HCT116 (cell line): ENCODE measurements at places on chromosomes 4 and X. TPM values are rescaled to one million over a fixed set of nuclear protein-coding genes. Genes with fewer than 3 reads are reported as not detected.

The XKRX gene
- 0.47 TPM for total RNA-seq

The SLC25A5 gene
- 641 TPM for total RNA-seq

The SPANXC gene
- not detected for total RNA-seq

The RAB33A gene
- total RNA-seq = not detected

The ARSJ gene
- 2.3 TPM for total RNA-seq

The HSFX3 gene
- 0.96 TPM for total RNA-seq

The HPSE gene
- total RNA-seq = 12.6 TPM

The ANTXR2 gene
- total RNA-seq = 6.3 TPM

The DMRTC1B gene
- total RNA-seq = not detected

The HELT gene
- total RNA-seq = not detected

The SERPINA7 gene
- not detected for total RNA-seq

- no peaks in the 10 kb centered on the region for H3K36me3 ChIP-seq
- no peak for DNase-seq
- no peak overlapping the region for H3K4me3 ChIP-seq
- no peak overlapping the region for H3K27ac ChIP-seq
- H3K27me3 ChIP-seq = peaks cover 12% of the 10 kb centered on the region; the same call in 1 of the 2 replicates
Measured at GRCh38 chr4:5357870-5358269, 306.6 kb downstream of the STK32B start.

GRCh38 chrX:10992110-10992509 lies 119.0 kb upstream of the HCCS start:
- H3K27me3 ChIP-seq = no peaks in the 10 kb centered on the region
- H3K4me1 ChIP-seq = no peaks in the 10 kb centered on the region
- DNase-seq = no peak
- no peak overlapping the region for H3K27ac ChIP-seq
- no peaks in the 10 kb centered on the region for H3K36me3 ChIP-seq

GRCh38 chr4:157803421-157803820 lies 369.4 kb downstream of the GASK1B start:
- H3K27ac ChIP-seq = no peak overlapping the region
- H3K4me1 ChIP-seq = no peaks in the 10 kb centered on the region
- no peaks in the 10 kb centered on the region for H3K27me3 ChIP-seq

- DNase-seq = no peak
- no peaks in the 10 kb centered on the region for H3K4me1 ChIP-seq
- H3K27me3 ChIP-seq = no peaks in the 10 kb centered on the region
- no peak overlapping the region for H3K4me3 ChIP-seq
- H3K27ac ChIP-seq = no peak overlapping the region
Measured at GRCh38 chrX:124726881-124727280, 380.5 kb downstream of the SH2D1A start.

DNA sequence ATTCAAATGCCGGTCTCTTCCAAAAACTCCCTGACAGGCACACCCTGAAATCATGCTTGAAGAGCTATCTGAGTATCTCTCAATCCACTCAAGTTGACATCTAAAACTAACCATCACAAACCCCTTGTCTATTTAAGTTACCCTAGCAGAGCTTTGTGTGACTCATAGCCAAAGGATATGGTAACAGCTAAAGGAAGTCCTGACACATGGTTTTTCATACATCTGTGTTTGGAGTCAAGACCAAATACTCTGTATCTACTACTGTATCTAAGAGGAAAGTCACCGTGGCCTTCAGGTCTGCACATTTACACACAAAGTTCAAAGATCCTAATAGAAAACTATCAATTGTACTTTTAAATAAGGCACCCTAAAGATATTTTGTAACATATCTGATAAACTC lies 239.6 kb upstream of the VCX start:
- no peak for DNase-seq
- H3K4me3 ChIP-seq = no peak overlapping the region
- no peaks in the 10 kb centered on the region for H3K27me3 ChIP-seq
- no peak overlapping the region for H3K27ac ChIP-seq

DNA sequence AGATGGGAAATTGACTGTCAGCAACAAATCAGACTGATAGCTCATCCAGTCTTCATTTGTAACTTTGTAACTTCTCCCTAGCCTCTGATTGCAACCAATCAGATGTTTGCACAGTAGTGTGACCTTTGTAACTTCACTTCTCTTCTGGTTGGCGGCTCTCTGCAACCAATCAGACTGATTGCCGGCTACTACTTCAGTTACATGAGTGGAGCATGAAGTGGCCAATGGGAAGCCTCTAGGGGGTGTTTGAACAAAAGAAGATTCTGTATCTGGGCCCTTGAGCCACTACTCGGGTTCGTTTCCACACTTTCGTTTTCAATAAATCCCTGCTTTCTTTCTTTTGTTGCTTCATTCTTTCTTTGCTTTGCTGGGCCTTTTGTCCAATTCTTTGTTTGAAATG lies 1285.8 kb downstream of the TECRL start:
- H3K4me1 ChIP-seq = no peaks in the 10 kb centered on the region
- H3K4me3 ChIP-seq = no peak overlapping the region
- H3K36me3 ChIP-seq = no peaks in the 10 kb centered on the region
- H3K27me3 ChIP-seq = no peaks in the 10 kb centered on the region
- no peak overlapping the region for H3K27ac ChIP-seq

DNA sequence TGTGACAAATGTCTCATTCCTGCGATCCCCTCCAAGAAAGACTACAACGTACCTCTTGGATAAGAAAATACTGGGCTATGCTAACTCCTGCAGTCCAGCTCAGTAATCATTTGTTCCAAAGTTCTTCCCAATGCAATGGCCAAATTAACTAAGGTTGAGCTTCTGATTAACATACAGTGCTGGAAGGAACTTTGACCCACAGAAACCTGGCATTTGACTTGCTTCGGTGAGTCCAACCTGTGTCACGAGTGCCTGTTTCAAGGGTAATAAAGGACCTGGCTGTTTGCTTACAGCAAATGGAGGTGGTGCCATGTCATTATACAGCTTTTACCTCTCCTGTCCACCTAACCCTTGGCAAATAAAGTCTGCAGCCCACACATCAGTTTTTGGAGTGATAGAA lies 83.2 kb downstream of the RBM47 start:
- H3K27ac ChIP-seq = no peak overlapping the region
- H3K27me3 ChIP-seq = no peaks in the 10 kb centered on the region
- H3K4me3 ChIP-seq = no peak overlapping the region
- peaks cover 8% of the 10 kb centered on the region; the same call in 1 of the 2 replicates for H3K4me1 ChIP-seq
- no peak for DNase-seq

GRCh38 chrX:40068048-40068447 lies 29.7 kb downstream of the BCOR start:
- no peak overlapping the region for H3K27ac ChIP-seq
- H3K4me3 ChIP-seq = no peak overlapping the region
- DNase-seq = no peak
- no peaks in the 10 kb centered on the region for H3K27me3 ChIP-seq

- DNase-seq = no peak
- no peak overlapping the region for H3K27ac ChIP-seq
- peaks cover 8% of the 10 kb centered on the region for H3K36me3 ChIP-seq
Measured at GRCh38 chr4:4302416-4302815, 12.4 kb downstream of the ZBTB49 start.

DNA sequence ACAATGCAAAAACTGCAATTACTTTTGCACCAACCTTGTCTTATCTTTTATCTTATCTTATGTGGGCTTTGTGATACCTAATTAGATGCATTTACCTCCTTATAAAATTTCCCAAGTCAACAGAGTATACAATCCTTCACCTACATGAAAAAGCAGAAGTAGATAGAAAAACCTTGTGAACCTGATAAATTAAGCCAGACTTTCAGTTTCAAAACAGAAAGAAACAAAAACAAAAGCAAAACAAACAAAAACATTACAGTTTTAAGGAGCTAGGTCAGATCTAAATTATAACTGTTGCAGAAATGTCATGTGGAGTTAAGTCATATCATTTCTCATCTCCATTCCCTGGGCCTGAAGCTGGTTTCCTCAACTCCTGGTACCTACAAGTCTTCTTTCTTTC lies 24.9 kb upstream of the CXXC4 start:
- no peaks in the 10 kb centered on the region for H3K36me3 ChIP-seq
- no peak for DNase-seq
- no peaks in the 10 kb centered on the region for H3K27me3 ChIP-seq
- no peak overlapping the region for H3K27ac ChIP-seq

- DNase-seq = peak; percentile 18
Measured at GRCh38 chrX:120664081-120664480, 34.2 kb upstream of the C1GALT1C1 start.

DNA sequence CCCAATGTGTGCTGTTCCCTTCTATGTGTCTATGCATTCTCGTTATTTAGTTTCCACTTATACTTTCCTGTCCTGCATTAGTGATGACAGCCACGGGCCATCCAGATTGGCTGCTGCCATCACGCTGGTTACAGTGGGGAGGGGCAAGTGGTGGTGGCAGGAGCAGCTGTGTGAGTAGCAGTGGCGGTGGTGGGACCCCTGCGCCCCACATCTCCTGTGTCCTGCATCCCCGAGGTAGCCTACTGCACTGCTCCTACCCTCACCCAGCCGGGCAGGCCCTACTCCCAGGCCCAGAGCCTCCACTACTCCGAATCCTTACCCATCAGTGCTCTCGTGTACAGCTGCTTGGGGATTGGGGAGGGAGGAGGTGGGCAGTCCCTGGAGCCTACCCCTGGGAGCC lies 798.7 kb upstream of the AGA start:
- no peak overlapping the region for H3K27ac ChIP-seq
- no peaks in the 10 kb centered on the region for H3K4me1 ChIP-seq
- DNase-seq = no peak
- H3K36me3 ChIP-seq = no peaks in the 10 kb centered on the region
- no peaks in the 10 kb centered on the region for H3K27me3 ChIP-seq

GRCh38 chr4:118732591-118733330 lies 47.6 kb downstream of the METTL14 start:
- no peaks in the 10 kb centered on the region for H3K27me3 ChIP-seq
- DNase-seq = no peak
- H3K4me1 ChIP-seq = no peaks in the 10 kb centered on the region
- no peak overlapping the region for H3K27ac ChIP-seq
- H3K4me3 ChIP-seq = no peak overlapping the region
- H3K36me3 ChIP-seq = 0 out of 2 replicates have a peak, but pooled peaks cover 8% of the 10 kb centered on the region

DNA sequence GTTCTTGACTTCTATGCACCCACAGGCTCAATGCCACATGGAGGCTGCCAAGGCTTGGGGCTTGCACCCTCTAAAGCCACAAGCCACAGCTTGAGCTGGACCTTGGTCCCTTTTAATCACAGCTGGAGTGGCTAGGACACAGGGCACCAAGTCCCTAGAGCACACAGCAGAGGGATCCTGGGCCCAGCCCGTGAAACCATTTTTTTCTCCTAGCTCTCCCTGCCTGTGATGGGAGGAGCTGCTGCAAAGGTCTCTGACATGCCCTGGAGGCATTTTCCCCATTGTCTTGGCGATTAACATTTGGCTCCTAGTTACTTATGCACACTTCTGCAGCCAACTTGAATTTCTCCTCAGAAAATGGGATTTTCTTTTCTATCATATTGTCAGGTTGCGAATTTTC lies 410.9 kb downstream of the GRID2 start:
- no peaks in the 10 kb centered on the region for H3K36me3 ChIP-seq
- H3K4me1 ChIP-seq = no peaks in the 10 kb centered on the region
- H3K27me3 ChIP-seq = no peaks in the 10 kb centered on the region
- H3K27ac ChIP-seq = no peak overlapping the region

GRCh38 chrX:115939070-115939469 lies 231.5 kb upstream of the AGTR2 start:
- H3K27me3 ChIP-seq = no peaks in the 10 kb centered on the region
- 0 out of 2 replicates have a peak, but pooled peaks cover 4% of the 10 kb centered on the region for H3K36me3 ChIP-seq
- H3K4me3 ChIP-seq = no peak overlapping the region
- no peak overlapping the region for H3K27ac ChIP-seq
- no peaks in the 10 kb centered on the region for H3K4me1 ChIP-seq
- no peak for DNase-seq

GRCh38 chr4:70855464-70855863 lies 15.8 kb upstream of the GRSF1 start:
- no peaks in the 10 kb centered on the region for H3K27me3 ChIP-seq
- DNase-seq = no peak
- no peak overlapping the region for H3K4me3 ChIP-seq
- no peaks in the 10 kb centered on the region for H3K4me1 ChIP-seq

- H3K36me3 ChIP-seq = no peaks in the 10 kb centered on the region
- H3K27ac ChIP-seq = no peak overlapping the region
- H3K4me3 ChIP-seq = no peak overlapping the region
- DNase-seq = no peak
- H3K4me1 ChIP-seq = no peaks in the 10 kb centered on the region
Measured at GRCh38 chr4:121541696-121542095, 155.1 kb downstream of the ANXA5 start.

- no peaks in the 10 kb centered on the region for H3K4me1 ChIP-seq
- DNase-seq = no peak
- peaks cover 5% of the 10 kb centered on the region for H3K36me3 ChIP-seq
- H3K27me3 ChIP-seq = no peaks in the 10 kb centered on the region
- H3K4me3 ChIP-seq = no peak overlapping the region
Measured at GRCh38 chr4:2837110-2837903, 6.3 kb upstream of the ADD1 start.

- no peaks in the 10 kb centered on the region for H3K27me3 ChIP-seq
- no peaks in the 10 kb centered on the region for H3K36me3 ChIP-seq
- H3K27ac ChIP-seq = no peak overlapping the region
- H3K4me1 ChIP-seq = 0 out of 2 replicates have a peak, but pooled peaks cover 4% of the 10 kb centered on the region
- no peak overlapping the region for H3K4me3 ChIP-seq
- peak; percentile 4 for DNase-seq
Measured at GRCh38 chrX:132940727-132941327, 17.6 kb downstream of the HS6ST2 start.

GRCh38 chr4:142535009-142535408 lies 311.1 kb downstream of the INPP4B start:
- no peaks in the 10 kb centered on the region for H3K4me1 ChIP-seq
- no peak for DNase-seq
- H3K36me3 ChIP-seq = no peaks in the 10 kb centered on the region
- H3K27ac ChIP-seq = no peak overlapping the region
- H3K27me3 ChIP-seq = no peaks in the 10 kb centered on the region

GRCh38 chr4:102564399-102565059 lies 63.4 kb downstream of the NFKB1 start:
- H3K4me1 ChIP-seq = no peaks in the 10 kb centered on the region
- H3K4me3 ChIP-seq = no peak overlapping the region
- DNase-seq = no peak
- no peak overlapping the region for H3K27ac ChIP-seq
- no peaks in the 10 kb centered on the region for H3K36me3 ChIP-seq
- H3K27me3 ChIP-seq = no peaks in the 10 kb centered on the region

- DNase-seq = peak; percentile 68
- H3K27me3 ChIP-seq = no peaks in the 10 kb centered on the region
- peak overlapping the region; percentile 43 for H3K4me3 ChIP-seq
- no peaks in the 10 kb centered on the region for H3K36me3 ChIP-seq
- peaks cover 14% of the 10 kb centered on the region for H3K4me1 ChIP-seq
Measured at GRCh38 chr4:183987987-183988392, 82.9 kb downstream of the STOX2 start.

GRCh38 chr4:65668201-65669089 lies 1.8 kb downstream of the EPHA5 start:
- no peaks in the 10 kb centered on the region for H3K27me3 ChIP-seq
- H3K4me3 ChIP-seq = no peak overlapping the region
- DNase-seq = no peak
- H3K36me3 ChIP-seq = no peaks in the 10 kb centered on the region
- H3K4me1 ChIP-seq = no peaks in the 10 kb centered on the region
- no peak overlapping the region for H3K27ac ChIP-seq
